NCI-H2227 treated with DMSO at 0.1 percent for 48 hours (cell line): ENCODE measurements at places on chromosomes 7 and 10.

- no peak for DNase-seq
Observed at GRCh38 chr7:94422136-94422535, 27.4 kb downstream of the COL1A2 start.

- no peak for DNase-seq
Observed at GRCh38 chr7:158586499-158587161, 993 bp downstream of the PTPRN2 start.

GRCh38 chr10:6310977-6311376 is 108.2 kb downstream of the PFKFB3 start:
- DNase-seq = no peak

DNA sequence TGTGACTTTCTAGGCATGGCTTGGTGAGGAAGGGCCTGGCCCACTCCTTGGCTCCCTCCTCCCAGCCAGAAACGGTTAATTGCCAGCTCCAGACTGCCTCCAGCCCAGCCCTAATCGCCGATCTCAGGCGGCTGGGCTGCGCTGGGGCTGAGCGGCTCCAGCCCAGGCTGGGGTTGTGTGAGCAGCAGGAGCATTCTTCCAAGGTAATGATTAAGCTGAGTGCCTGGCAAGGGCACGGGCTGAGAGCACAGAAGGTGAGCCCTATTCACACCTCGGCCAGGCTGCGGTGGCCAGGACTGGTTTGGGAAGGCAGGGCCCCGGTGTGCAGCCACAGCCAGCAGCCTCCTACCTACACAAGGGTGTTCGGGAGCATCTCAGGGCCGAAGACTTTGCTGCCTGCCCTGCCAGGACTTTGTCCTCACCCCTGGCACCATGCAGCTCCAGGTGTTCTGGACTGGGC is at the start of gene TMEM72:
Gene TMEM72, plus strand, starts transcription at position 257 of the 460 bp plus-strand sequence. Its CDS starts 176 bp downstream, at position 433.
- peak; percentile 35 for DNase-seq

DNA sequence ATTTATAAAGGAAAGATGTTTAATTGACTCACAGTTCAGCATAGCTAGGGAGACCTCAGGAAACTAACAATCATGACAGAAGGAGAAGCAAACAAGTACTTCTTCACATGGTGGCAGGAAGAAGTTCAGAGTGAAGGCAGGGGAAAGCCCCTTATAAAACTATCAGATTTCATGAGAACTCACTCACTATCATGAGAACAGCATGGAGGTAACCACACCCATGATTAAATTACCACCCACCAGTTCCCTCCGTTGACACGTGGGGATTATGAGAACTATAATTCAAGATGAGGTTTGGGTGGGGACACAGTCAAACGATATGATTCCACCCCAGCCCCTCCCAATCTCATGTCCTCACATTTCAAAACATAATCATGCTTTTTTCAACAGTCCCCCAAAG is 124.2 kb upstream of the PCGF5 start:
- DNase-seq = no peak
